ENCODE measurements at places on chromosomes 13 and 19.

DNA sequence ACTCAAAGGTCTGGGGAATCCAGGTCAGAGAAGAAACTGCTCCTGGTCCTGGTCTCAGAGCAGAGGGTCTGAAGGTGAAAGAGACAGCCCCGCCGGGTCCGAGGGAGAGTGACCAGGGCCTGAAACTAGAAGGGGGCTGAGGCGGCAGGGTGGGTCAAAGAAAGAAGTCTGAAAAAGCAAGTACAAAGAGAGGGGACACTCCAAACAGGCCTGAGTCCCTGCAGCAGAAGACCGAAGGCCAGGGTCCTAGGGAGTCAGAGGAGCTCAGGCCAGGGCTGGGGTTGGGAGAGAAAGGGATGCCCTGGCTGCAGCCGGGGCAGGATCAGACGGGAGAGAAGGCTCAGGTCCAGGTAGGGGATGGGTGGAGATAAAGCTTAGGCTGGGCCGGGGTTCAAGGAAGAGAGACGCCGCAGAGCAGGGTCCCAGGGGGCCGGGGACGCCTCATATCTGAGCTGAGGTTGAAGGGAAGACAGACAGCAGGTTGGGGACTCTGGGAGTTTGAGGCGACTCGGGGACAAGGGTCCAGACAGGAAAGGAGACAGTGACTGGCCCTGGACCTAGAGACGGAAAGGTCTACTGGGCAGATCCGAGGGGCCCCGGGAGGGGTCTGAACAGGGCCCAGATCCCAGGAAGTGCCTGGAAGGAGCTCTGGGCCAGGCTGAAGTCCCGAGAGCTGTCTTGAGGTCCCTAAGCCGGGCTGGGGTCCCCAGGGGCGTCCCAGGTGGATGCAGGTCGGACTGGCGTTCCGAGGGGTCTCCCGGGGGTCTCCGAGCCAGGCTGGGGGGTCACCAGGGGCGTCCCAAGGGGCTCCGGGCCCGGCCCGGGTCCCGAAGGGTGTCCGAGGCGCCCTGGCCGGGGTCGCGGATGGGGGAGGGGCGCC is 795 bp downstream of the MLLT1 start:
- DNase-seq = no peak

- no peak for DNase-seq
Observed at GRCh38 chr13:34364633-34365032, 546.7 kb downstream of the RFC3 start.

DNA sequence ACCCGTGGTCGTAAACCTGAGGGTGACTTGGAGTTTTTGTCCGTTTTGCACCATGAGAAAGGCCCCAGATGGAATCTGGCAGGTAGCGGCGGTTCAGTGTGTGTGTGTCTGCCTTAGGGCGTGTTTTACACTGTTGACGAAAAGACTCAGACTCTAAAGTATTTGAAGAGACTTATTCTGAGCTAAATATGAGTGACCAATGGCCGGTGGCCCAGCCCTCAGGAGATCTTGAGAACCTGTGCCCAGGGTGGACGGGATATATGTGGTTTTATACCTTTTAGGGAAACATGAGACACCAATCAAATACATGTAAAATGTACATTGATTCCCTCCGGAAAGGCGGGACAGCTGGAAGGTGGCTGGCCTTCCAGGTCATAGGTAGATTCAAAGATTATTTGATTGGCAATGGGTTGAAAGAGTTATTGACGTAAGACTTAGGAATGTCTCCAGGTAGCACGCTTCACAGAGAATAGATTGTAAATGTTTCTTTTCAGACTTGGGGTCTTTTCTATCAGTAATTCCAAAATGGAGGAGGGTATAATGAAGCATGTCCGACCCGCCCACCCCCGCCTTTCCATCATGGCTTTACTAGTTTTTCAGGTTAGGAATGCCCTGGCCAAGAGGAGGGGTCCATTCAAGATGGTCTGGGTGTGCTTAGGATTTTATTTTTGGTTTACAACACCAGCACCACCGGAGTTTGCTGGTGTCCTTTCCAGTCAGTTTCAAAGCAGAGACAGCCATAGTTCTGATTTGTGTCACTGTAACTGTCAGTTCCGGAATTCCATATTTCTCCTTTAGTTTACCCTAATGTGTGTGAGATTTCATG is 1.0 kb upstream of the ZNF529 start:
- DNase-seq = no peak

DNA sequence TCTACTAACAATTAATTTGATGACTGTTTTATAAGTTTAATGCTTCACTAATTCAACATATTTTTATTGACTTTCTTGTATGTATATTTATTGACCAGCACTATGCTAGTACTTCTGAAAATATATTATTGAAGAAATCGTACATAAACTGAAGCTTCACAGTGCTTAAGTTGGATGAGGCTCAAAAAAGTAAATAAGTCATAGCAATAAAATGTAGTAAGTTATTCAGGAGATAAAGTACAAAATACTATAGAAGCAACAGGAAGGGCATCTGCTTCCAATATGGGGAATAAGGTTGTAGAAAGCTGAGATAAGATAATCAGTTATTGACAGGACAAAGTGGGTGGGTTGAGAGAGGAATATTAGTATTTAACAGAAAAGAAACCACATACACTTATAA is 944.9 kb upstream of the MIR17HG start:
- no peak for DNase-seq

Data from HL-60 (cell line).